ENCODE measurements at places on chromosomes 3 and 15.
A peak's percentile ranks its signal among the peaks of the same experiment; 100 is the strongest.

GRCh38 chr3:44074181-44074580, 167.5 kb upstream of the TOPAZ1 start:
- no peak for DNase-seq

DNA sequence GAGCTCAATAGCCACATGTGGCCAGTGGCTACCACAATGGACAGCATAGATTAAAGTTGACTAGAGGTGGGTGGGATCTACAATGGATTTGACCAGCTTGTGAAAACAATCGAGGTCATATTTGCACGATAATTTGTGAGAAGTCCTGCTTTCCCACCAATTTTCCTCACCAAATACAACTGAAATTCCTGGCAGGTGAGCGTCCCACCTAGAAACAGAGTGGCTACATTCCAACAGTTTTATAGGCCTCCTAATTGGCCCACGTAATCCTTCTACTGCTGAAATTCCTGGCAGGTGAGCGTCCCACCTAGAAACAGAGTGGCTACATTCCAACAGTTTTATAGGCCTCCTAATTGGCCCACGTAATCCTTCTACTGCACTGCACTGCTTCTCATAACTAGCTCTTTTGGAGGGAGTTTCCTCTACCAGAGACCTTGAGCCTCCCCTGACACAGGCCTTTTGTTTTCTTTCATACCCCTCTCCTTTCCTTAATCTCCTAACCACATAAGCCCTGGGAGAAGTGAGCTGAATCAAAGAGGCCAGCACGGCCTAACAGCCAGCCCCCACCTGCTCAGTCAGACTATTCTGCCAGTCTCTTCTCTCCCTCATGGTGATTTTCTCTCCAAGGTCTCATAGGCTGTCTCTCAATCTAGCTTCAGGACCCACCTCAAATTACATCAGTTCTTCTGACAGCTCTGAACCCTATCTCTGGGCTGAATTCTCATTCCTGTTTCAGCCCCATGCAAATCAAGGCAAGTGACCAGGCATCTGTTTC, 80.2 kb downstream of the BFSP2 start:
- no peak for DNase-seq

DNA sequence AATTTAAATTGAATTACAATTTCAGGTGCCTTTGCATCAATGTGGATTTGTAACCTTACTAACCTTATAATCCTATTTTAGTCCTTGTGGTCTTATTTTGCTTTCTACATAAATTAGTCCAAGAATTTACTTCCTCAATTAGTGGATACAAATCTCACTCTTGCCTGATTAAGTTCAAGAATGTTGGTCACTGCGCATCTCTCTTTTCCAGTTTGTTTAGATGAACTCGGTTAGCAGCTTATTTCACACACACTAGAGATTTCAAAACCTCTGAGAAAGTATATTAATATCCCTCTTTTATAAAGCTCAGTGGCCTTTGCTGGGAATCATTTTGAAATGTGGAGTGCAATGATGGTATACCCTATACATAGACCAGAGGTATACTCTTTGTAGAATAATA, 243.4 kb downstream of the DTWD1 start:
- DNase-seq = no peak

DNA sequence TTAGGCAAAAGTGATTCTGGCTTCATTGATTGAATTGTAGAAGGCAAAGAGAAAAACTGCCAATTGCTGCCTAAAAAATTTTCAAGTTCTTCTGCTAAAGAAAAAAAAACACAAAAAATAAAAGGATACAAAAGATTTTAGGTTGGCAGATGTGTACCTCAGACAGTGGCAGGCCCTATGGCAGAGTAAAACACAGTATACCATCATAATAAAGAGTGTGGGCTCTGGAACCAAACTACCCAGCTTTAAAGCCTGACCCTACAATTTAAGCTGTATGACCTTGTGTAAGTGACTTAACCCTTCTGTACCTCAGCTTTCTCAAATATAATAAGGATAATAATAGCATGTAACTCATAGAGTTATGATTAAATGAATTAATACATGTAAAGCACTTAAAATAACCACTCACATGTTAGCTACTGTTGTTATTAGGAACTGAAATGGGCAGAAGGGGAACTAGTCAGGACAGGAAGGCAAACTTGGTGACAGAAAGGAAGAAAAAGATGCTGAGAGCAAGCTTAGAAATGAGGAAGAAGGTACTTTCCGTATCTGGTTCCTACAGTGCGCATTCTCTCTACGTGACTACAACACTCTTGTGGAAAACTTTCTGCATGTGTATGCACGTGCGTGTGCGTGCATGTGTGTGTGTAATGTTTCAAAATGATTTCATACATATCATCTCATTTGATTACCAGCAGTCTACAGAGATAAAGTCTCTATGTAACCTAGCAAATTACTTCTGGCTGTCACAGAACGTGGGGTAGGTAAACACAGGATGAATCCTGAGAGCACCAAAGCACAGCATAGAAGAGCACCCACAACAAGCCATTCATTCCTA, 13.6 kb upstream of the GATM start:
- no peak for DNase-seq

GRCh38 chr3:18144571-18144970, 280.6 kb downstream of the SATB1 start:
- peak; percentile 54 for DNase-seq

GRCh38 chr3:21056293-21056692, 694.7 kb downstream of the ZNF385D start:
- no peak for DNase-seq

Measured in fibroblast of lung (primary cell).